ENCODE measurements at places on chromosomes 6 and 20.
A peak's percentile ranks its signal among the peaks of the same experiment; 100 is the strongest.

- DNase-seq: no peak
These were observed 18.4 kb upstream of the SPAG4 start for GRCh38 chr20:35597186-35597585.

GRCh38 chr6:130593948-130594347 is 228.1 kb downstream of the TMEM200A start:
- DNase-seq: no peak

GRCh38 chr20:50218987-50219435 is 28.4 kb downstream of the CEBPB start:
- no peak for DNase-seq

- no peak for DNase-seq
These were observed 8.5 kb upstream of the PACSIN1 start for GRCh38 chr6:34457382-34457741.

- no peak for DNase-seq
These were observed 58.3 kb upstream of the HFE start for GRCh38 chr6:26028746-26029569.

- no peak for DNase-seq
These were observed 49.4 kb upstream of the MCUR1 start for GRCh38 chr6:13863699-13864155.

GRCh38 chr6:28161410-28162079 is 19.9 kb downstream of the ZKSCAN8 start:
- no peak for DNase-seq

DNA sequence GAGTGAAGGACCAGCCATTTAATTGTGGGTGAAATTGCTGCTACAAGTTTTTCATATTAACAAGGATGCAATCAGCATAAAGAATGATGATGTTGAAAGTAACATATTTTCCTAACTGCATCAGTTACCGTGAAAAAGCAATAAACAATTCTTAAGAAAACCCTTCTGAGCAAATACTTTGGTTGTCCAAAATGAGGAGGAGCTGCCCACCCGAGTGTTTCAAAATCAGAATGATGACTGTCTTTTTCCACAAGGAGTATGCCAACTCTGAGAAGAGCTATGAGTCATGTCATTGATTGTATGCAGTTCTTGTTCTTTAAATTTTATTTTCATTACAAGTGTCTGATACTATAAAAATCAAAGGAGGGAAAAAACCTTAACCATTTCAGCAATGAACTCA is 470.5 kb downstream of the COL12A1 start:
- peak; percentile 88 for DNase-seq

GRCh38 chr6:115091461-115091860 is 748.6 kb upstream of the HS3ST5 start:
- no peak for DNase-seq

GRCh38 chr6:165800337-165800736 is 137.3 kb upstream of the PDE10A start:
- no peak for DNase-seq

DNA sequence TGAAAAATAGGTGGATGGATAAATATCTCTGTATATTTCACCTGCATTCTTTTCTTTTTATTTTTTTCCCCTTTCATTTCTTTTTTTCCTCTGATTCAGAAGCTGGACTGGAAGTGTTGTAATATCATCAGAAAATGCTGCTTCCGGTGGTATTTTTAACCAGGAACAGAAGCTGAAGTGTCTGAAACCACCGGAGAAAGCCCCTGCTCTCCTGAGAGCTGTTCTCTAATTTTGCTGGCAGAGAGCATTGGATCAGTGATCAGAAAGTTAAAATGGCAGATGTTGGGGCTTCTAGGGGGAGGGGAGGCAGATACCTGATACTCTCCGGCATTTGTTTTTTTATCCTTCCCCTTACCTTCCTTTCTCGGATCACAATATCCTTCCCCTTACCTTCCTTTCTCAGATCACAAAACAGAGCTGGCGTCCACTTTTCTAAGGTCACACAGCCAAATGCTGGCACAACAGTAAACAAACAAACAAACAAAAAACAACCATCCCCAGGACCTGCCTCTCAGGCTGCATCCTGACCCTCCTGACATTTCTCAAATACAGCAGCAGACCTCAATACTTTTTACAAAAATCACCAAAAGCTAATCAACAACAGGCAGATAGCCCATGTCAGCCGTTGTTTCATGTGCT is 143.2 kb upstream of the ZNF217 start:
- DNase-seq: no peak

All from GM04503 (cell line).